ENCODE measurements at places on chromosomes 12 and 14. TPM values are rescaled to one million over a fixed set of nuclear protein-coding genes. Genes with fewer than 3 reads are reported as not detected.

DNA sequence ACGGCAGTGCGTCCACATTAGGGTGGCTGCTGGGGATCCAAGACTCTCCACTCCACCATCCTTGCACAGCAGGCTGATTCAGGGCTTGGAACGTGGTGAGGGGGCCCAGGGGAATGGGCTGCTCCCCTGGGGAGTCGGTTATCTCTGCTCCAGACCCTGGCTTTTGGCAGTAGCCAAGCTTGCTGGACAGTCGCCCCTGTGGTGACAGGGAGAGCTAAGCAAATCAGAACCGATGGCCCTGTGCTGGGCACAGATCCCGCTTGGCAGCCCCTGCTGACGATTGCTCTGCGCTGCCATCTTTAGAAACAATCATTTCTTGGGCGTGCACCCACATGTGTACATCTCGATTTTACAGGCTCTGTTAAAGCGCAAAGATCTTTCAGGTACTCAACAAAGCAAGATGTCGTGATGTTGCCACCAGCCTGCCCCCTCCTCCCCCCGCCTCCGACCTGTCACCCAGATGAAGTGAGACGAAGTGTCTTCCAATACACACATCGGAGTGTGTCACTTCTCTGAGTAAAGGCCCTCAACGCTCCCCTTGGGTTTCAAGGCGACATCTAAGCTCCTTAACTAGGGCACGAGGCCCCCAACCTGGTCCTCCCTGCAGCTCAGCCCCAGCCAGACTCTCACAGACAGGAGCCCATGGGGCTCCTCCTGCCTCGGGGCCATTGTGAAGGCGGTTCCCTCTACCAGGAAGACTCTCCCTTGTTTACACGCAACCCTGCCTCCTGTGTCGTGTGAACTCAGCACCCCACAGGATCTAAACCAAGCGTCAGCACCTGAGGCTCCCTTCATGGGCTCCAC is 55.6 kb downstream of the PITPNM2 start:
- peak; percentile 78 for DNase-seq

- DNase-seq, result no peak
Measured at GRCh38 chr12:116303929-116304328, 26.4 kb upstream of the MED13L start.

GRCh38 chr14:75811872-75812499 is 150.9 kb downstream of the TTLL5 start:
- no peak for DNase-seq

DNA sequence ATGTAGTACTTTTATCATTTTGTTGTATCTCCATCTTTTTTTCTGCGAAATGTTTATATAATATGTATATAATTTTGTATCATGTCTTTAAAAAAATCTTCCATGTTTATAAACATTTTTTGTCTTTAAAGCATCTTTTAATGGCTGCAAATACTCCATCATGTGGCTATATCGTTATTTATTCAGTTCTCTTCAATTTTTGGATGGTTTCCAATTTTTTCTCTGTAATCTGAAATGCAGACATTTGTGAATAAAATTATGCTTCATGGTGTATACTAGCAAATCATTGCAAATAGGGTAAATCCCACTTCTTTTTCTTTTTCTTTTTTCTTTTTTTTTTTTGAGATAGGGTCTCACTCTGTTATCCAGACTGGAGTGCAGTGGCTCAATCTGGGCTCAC is 54.0 kb downstream of the CPSF2 start:
- no peak for DNase-seq

- no peak for DNase-seq
Measured at GRCh38 chr14:68111097-68111852, 291.7 kb downstream of the RAD51B start.

DNA sequence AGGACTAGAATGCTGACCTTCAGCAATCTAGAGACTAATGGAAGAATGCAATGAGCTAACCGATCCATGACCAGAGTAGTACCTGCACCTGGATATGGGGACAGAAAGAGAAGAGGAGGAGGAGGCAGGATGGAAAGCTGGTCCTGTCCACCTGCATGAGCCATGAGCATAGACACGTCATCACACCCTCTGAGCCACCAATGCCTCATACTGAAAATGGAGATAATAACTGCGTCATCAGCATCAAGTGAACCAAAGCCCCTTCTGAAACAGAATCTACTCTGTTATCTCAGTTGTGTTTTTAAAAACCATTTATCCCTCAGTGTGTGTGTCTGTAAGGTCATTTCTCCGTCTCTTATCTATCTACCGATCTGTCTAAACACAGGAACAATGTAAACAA is 327.0 kb downstream of the BCL11B start:
- no peak for DNase-seq

The MIP gene
- 0.09 TPM for total RNA-seq

The OR4E2 gene
- total RNA-seq, result 0.09 TPM

The RNASE7 gene
- total RNA-seq, result 0.47 TPM
